ENCODE measurements at places on chromosomes 7 and 10.

DNA sequence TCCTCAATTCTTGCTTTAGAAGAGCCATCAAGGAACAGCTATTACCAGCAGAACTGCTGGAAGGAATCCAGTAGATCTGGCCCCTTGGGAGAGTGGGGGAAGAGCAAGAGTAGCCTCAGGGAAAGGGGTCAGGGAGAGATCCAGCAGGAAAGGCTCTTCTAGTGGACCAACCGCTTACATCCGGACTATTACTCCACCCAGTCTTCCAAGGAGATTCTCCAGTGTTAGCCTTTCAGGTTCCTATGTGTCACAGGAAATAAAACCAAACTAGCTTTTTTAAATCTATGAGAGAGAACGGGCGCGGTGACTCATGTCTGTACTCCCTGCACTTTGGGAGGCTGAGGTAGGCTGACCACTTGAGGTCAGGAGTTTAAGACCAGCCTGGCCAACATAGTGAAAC is 34.3 kb downstream of the TET1 start:
- DNase-seq = no peak

GRCh38 chr10:63166742-63167258 is 33.7 kb downstream of the NRBF2 start:
- DNase-seq = no peak

GRCh38 chr10:70974351-70974901 is 86.1 kb upstream of the PCBD1 start:
- DNase-seq = no peak

- no peak for DNase-seq
These were observed 14.6 kb downstream of the RASGEF1A start for GRCh38 chr10:43252166-43252782.

DNA sequence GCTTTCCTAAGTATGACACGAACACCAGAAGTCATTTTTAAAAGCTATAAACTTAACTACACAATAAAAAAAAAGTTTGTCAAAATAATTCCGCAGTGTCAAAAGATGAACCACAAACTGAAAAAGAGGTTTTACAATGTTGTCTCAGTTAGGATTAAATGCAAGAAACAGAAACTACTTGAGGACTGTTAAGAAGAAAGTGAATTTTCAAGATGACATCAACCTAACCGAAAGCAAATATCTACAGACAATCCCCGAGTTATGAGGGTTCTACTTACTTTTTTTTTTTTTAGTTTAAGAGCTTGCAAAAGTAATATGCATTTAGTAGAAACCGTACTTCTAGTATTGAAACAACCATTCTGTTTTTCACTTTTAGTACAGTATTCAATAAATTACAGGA is 62.3 kb downstream of the TFPI2 start:
- DNase-seq = no peak

DNA sequence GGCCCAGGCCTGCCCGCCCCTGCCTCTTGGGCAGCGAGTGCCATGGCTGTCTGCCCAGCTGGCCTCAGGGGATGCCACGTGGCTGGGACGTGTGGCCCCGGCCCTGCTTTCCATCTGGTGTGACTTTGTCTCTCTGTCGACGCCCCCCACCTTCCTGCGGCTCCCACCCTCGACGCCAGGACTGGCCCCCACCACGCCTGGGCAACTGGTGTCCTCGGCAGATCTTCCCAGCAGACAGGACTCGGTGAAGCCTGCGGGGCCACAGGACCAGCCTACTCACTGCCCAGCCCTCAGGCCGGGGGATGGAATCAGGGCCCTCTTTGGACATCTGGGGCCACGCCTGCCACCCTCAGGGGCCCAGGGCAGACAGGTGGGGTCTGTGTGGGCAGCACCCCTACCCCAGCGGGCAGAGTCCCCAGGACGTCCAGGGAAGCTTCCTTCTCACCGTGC is 55.1 kb downstream of the UNCX start:
- DNase-seq = no peak

DNA sequence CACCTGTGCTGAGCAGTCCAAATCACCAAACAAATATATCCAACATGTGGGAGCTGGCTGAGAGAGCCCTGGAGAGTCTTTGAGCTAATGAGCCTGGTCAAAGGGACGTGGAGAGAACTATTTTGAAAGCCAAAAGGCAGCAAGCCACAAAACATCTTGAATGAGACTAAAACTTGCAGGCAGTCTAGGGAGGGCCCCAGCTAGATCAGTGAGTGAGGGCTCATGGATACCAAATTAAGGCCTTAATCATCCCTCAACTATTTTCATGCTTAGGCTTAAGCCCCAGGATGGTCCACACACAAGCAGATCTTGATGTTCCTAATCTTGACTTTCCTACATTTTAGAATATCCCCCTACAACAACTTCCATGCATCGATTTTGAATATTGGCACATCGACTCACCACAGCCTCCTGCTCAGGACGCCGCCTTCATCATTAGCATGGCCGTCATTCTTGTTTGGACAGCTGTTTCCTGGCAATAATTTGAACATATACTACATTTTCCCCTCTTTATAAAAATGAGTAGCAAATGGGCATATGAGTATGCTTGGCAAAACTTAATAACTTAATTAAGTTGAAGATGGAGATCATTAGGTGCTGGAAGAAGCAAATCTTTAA is 86.9 kb upstream of the ADAM12 start:
- DNase-seq = no peak

All from stimulated activated CD8-positive, alpha-beta memory T cell treated with anti-CD3 and anti-CD28 coated beads, Interleukin-4, amount 100 ng/mL, for 1 hour (primary cell).